ENCODE measurements at places on chromosomes 12 and 14.

DNA sequence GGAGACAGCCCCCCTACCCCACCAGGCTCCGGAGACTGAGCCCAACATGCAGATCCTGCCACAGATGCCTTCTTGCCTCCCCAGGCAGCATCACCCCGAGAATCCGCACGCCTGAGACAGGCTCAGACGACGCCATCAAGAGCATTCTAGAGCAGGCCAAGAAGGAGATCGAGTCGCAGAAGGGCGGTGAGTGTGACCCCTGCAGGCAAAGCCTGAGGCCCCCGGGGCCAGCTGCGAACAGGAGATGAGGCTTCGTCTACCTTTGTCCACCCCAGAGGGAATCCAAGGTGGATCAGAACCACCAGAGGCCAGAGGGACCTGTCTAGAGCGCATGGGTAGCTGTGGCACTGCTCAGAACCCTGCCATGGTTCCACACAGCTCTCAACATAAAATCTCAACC is 56.9 kb downstream of the PHETA1 start:
- DNase-seq: no peak

- DNase-seq: no peak
Observed at GRCh38 chr12:104779134-104779533, 179.0 kb downstream of the SLC41A2 start.

DNA sequence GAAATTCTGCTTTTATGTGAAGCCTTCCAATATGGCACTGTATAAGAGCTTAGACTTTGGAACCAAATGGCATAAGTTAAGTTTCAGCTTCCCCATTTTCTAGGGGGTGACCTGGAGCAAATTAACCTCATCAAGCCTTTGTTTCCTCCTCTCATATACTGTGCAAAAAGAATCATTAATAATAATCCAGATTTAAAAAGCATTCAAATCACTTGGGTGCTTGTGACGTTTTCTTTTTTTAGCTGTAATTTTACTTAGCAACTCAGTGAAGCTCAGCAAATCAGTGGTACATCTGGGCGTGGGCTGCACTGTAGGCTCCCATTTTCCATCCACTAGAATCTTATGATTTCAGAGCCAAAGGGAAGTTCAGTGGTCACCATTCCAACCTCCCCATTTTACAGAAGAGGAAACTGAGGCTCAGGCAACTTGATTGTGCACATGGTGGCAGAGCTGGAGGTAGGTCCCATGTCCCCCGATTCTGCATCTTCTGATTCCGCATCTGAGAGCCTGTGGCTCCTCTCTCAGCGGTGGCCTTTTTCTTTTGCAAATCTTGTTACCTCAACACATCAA is 131.2 kb downstream of the SNAPC1 start:
- DNase-seq: no peak

DNA sequence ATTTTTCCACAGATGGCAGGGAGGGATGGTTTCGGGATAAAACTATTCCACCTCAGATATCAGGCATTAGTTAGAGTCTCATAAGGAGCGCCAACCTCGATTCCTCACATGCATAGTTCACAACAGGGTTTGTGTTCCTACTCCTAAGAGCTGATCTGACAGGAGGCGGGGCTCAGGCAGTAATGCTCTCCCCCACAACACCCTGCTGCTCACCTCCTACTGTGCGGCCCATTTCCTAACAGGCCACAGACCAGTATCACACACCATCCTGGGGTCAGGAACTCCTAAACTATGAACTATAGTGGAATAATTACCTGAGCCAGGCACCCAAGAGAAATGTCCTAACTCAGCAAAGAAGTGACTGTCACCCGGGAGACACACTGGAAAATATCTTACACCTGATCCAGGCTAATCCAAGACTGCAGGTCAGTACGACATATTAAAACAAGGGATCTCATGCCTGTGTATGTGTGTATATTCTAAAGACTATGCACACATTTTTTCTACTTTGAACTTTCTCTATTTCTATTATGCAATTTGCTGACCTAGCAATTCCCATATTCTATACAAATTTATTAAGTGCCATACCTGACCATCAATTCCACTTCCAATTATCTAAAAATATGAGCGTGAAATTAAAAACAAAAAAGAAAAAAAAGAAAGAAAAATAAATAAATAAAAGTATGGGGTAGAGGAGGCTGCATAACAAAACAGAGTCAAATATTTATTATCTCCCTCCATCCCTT is 4.7 kb downstream of the NAA25 start:
- DNase-seq: no peak

DNA sequence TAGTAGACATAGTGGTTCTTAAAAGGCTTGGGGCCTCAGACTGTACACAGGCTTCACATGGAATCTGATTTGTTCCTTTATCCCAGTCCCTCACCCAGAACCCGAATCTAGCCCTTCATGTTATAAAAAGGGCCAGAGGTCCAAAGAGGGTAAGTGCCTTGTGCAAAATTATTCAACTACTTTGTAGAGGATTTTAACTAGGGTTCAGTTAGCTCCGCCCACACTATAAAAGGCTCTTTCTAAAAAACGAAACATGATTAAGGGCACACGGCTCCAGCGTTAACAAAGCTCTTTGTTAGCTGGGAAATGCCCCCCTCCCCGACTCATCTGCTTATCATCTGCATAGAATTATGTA is 3.2 kb upstream of the SOCS2 start:
- no peak for DNase-seq

DNA sequence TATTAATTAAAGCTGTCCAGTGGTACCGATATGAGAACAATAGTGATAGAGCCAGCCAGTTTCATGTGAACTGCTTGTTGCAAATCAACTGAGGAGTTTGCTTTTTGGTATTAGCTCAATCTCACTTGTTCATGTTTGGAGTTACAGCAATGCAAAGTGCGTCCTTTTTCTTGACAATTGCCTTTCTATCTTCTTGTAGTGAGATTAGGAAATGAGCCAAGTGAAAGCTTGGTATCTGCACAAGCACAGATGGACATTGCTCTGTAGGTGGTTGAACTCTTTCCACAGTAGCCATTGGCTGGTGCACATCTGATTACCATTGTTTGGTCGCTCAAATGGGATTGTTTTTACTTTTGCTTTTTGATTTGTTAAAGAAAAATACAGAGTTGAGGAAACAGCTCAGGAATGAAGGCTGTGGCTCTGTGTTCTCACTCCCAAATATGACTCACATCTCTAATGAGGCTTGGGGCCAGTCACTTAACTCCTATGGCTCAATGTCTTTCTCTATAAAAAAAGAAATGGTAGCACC is 241.4 kb downstream of the BMP4 start:
- no peak for DNase-seq

- no peak for DNase-seq
Observed at GRCh38 chr12:93853698-93854478, 176.7 kb downstream of the CRADD start.

- no peak for DNase-seq
Observed at GRCh38 chr12:28453686-28454085, 263.4 kb downstream of the CCDC91 start.

DNA sequence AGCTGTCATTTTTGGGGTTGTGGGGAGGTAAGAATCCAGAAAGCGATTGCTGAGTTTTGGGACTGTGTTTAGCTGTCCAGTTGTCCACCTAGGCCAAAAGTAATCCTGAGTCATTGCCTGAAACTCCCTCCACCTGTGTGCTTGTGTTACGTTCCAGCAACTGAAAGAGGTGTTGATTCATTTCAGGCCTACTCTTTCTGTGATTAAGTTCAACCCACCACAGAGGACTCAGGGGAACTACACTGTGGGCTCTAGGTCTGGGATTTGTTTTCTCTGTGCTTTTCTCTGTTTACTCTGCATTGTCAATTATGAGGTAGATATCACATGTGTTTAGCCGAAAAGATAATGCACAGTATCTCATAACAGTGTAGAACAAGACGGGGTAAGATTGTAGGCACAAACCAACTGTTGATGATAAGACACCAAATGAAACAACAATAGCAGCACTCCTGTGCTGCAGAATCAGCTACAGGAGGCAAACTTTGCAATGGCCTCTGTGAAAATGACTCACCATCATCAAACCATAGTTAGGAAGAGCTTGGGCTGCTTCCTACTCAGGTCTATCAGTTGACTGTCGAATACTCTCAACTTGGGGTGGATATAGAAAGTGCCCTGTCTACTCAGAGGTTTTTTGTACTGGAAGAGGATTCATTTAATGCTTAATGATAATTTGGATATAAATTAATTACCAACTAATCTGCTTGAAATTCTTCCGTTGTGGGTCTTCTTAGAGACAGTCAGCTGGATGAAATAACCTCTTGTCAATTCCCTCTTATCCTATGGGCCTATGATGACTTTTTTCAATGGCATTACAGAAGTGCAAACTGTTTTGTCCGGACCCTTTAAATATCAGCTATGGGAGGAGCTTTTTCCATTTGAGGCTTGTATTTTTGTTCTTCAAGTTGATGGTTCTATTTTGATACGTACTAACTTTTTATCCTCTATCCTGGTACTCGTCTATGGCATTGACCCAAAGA is 385.9 kb downstream of the BMP4 start:
- DNase-seq: no peak

Data from T follicular helper cell (primary cell).